ENCODE measurements at places on chromosomes 5 and 9.

DNA sequence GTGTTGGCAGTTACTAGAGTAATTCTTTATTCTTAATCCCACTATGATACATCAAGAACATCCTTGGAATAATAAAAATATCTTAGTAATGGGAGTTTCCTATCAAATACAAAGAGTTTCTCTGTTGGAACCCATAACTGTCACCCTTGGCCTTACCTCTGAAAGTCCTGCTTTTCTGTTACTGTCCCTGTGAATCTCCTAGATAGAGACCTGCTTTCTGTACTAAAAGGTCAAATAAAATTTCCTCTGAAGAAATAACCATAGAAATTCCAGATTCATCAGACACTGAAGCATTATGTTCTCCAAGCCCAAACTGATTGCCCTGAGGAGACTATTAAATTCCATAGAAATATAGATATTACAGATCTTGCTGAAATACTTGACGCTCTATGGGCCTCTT is 63.0 kb downstream of the KCNV2 start:
- DNase-seq: no peak

- DNase-seq: no peak
These were observed 91.5 kb upstream of the CDKN2B start for GRCh38 chr9:22100626-22101025.

DNA sequence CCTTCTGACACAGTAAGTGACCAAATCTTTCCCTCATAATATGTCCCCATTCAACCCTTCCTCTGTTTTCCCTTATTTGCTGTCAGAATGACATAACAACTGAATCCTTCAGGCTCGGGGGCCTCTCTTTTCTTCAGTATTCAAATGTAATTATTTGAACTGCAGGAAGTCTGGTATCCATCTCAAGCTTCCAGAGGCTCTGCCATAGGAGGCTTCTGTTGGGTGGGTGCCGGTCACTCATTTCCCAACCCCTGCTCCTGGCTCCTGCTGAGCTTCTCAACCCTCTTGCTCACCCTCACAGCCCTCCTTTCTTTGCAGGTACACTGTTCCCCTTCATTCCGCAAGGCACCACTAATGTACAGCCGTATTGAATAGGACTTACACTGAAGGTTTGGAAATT is 151.8 kb upstream of the MAP3K1 start:
- no peak for DNase-seq

DNA sequence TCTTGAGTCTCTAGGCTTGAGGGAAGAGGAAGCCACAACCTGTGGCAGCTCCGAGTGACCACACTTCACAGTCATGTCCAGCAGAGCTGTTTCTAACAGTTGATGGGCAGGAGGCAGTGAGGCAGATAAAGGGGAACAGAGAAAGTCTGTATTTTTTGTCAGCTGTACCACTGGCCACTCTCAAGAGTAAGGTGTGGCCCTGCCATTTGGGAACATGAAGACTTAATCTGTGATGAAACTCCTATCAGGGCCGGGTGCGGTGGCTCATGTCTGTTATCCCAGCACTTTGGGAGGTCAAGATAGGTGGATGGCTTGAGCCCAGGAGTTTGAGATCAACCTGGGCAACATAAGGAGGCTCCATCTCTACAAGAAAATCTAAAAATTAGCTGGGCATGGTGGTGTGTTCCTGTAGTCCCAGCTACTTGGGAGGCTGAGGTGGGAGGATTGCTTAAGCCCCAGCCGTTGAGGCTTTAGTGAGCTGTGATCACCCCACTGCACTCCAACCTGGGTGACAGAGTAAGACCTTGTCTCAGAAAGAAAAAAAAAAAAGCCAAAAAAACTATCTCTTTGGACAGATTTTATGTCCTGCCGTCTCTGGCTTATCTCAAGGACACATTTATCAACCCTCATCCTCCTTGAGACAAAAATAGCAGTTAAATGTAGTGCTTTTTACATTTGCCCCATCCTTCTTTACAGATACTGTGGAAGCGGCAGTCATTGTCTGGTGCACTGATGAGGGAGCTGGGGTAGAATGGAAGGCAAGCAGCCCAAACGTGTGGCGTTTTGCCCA is 11.9 kb upstream of the COL15A1 start:
- DNase-seq: no peak

- no peak for DNase-seq
These were observed 136.0 kb upstream of the OSMR start for GRCh38 chr5:38709678-38710306.

GRCh38 chr5:123855609-123856008 is 343.6 kb downstream of the CSNK1G3 start:
- no peak for DNase-seq

DNA sequence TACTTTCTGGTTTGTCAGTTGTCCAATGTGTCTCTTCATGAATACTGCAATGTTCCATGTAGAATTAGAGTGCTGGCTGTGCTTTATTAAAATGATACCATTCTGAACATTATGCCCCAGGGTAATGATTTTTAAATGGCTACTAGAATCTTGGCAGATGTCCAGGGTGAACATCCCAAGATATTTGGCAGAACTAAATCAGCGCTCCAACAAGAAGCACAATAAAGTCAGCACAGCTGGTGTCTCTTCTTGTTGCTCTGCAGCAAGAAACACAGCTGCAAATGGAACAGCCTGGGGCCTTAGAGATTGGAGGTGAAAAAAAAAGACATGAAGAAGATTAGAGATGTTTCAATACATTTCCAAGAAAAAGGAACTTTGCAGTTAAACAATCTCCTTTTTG is 248.3 kb downstream of the CDH18 start:
- DNase-seq: no peak

GRCh38 chr5:73633060-73633459 is 7.1 kb downstream of the ARHGEF28 start:
- no peak for DNase-seq

DNA sequence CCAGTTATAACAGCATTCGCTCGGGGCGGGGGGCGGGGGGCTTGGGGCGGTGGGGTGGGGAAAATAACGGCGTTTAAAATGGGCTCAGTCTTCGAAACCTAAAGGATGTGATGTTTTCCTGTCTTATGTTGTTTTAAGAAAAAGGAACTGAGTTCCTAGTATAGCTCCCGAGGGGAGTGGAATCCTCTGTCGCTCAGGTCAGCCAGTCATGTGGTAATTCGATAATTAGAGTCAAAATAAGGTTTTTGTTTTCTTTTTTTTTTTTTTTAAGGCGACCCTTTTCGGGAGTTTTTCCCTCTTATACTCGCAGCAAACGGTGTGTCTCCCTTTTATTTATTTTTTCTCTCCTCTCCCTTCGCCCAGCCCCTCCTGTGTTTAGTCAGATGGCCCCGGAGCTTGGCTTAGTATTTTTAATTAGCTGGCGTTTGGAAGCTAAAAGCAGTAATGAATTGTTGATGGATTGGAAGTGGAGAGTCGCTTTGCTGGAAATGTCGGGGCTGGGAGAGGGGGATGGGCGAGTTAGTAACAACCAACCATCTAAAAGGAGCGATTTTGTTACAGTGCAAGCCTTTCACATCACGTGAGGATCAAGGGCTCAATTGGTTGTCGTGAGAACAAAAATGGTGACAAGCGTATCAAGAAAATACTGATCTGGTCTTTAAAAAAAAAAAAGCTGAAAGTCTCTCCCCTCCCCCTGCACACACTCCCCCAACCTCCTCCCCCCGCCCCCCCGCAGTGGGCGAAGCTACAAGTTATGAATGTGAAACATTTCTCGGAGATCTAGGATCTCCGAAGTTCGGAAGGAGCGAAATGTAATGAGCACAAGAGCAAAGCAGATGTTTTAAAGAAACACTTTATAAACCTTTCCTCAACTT is 714 bp upstream of the ZNF608 start:
- no peak for DNase-seq

GRCh38 chr9:72037571-72037970 is 22.8 kb downstream of the C9orf57 start:
- no peak for DNase-seq

DNA sequence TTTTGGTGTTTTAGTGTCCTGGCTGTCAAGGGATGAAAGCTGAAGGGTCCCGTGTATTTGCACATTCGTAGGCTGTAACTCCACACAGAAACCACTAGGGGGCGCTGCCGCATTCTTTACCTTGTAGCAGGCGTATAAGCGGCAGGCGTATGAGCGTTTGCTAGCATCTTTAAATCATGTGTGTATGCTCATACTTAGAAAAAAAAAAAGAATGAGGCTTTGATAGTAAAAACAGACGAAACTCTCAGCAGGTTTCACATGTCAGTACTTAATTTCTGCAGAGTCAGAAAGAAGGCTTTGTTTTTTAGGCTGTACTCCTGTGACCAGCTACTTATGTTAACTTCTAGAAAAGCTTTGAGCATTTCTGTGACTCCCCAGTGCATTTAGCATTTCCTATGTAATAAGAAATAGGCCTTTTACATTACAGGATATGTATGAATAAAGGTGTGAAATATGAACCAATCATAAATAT is 218.8 kb upstream of the ADAMTSL1 start:
- peak; percentile 59 for DNase-seq

DNA sequence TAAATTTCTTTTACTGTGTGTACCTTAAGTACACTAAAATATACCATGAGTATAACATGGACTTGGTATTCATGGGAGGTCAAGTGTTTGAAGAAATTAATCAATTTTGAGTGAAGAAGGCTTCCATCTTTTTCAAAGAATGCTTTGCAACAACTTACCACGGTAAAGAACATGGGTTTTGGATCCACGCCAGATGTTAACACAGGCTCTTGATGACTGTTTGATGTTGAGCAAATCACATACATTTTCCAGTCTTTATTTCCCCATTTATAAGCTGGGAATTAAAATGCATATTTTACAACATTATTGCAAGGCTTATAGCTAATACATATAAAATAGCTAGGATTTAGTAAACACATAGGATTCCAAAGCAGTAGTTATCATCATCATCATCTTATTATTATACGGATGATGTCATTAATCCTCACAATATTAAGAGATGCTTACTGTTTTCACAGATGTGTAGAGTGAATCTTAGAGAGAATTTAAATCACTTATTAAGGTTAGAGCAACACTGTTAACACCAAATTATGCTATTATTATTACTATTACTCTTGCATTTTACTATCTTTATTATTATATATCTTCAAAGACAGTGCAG is 362.0 kb downstream of the PRELID2 start:
- DNase-seq: no peak

DNA sequence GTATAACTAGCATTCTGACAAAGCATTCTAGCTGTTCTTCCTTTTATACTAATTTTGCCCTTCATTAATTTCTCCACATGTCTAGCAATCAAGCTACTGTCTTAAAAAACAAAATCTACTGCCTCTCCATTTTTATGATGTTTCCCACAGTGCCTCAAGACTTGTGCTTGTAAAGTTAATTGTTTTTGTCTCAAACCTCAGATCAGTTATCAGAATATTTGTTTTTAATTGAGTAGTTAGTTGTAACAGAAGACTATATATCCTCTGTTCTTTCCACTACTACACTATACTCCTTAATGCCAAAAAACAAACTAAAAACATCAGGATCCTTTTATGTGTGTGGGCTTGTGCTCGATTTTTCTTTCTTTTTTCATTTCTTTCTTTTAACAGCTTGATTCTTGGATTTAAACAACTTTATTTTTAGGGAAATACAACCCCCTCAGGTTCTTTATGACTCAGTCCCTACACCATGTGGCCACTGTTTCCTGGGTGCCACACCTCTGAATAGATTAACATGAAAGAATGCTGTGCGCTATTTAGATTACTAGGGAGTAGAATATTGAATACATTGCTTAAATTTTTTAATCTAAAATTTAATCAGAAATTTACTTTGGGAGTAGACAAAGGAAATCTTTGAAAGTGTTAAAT is 1.2 kb downstream of the ASPN start:
- DNase-seq: no peak

- no peak for DNase-seq
These were observed 80.1 kb upstream of the ALDH1B1 start for GRCh38 chr9:38312406-38312805.

- no peak for DNase-seq
These were observed 117.3 kb upstream of the LPCAT1 start for GRCh38 chr5:1641041-1641440.

- DNase-seq: no peak
These were observed 176.4 kb downstream of the ARRDC3 start for GRCh38 chr5:91206734-91207133.

DNA sequence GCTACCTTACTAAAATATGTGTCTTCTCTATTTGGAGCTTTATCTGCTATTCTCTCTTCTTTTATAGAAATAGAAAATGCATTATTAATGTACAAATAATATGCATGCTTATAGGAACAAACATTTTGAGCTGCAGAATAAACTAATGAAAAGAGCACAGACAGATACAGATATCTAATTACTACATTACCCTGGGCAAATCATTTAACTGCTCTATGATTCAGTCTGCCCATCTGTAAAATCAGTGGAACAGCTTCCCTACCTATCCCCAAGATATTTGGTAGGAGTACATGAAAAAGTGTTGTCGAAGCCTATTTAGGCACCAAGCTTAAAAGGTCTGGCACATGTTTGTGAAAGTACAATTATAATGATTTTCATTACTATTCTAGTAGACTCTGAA is 166.3 kb downstream of the EFNA5 start:
- no peak for DNase-seq

DNA sequence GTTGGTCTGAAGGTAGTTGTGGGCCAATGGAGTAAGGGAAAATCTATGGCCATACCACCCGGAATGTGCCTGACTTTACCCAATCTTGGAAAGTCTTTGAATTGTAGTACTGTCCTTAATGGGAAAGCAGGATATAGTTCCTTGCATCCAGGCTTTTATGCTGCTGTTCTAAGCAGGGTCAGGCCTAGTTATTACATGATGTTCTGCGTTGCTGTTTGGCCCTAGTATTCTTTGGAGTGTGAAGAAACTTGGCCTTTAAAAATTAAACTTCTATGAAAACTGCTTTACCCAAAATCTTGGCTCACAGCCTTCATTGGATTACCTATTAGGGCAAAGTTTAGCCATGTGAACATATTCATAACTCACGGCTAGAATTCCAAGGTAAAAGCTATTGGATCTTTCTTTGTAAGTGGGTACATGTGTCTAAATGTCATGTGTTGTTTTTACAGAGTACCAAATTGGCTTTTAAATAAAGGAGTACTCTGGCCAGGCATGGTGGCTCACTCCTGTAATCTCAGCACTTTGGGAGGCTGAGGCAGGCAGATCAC is 211.1 kb downstream of the DTWD2 start:
- DNase-seq: no peak

GRCh38 chr9:105238302-105238701 is 6.1 kb upstream of the SLC44A1 start:
- DNase-seq: no peak

GRCh38 chr9:127945942-127946341 is 8.3 kb upstream of the DPM2 start:
- no peak for DNase-seq

GRCh38 chr9:109721001-109721400 is 59.0 kb upstream of the PALM2AKAP2 start:
- DNase-seq: no peak

DNA sequence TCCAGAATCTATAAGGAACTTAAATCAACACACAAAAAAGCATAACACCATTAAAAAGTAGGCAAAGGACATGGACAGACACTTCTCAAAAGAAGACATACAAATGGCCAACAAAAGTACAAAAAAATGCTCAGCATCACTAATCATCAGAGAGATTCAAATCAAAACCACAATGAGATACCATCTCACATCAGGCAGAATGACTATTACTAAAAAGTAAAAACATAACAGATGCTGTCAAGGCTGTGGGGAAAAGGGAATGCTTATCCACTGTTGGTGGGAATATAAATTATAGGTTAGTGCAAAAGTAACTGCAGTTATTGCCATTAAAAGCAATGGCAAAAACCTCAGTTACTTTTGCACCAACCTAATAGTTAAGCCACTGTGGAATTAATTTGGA is 32.2 kb upstream of the SPATA31D4 start:
- DNase-seq: no peak

Data from stimulated activated CD4-positive, alpha-beta T cell treated with anti-CD3 and anti-CD28 coated beads, TNF-alpha, amount 100 ng/mL, for 48 hours (primary cell).